Stimulated activated naive CD8-positive, alpha-beta T cell treated with anti-CD3 and anti-CD28 coated beads, Interleukin-15, amount 100 ng/mL, for 72 hours (primary cell): ENCODE measurements at places on chromosomes 16 and 17.
A peak's percentile ranks its signal among the peaks of the same experiment; 100 is the strongest.

GRCh38 chr17:81340607-81341515 is 45.8 kb upstream of the SLC38A10 start:
- no peak for DNase-seq

GRCh38 chr17:427327-427726 is 74.7 kb upstream of the RPH3AL start:
- no peak for DNase-seq

GRCh38 chr17:63223212-63223911 is 222.7 kb downstream of the CYB561 start:
- DNase-seq, result no peak

- DNase-seq, result no peak
Measured at GRCh38 chr17:28343491-28343932, 8.0 kb downstream of the TNFAIP1 start.

GRCh38 chr17:61786088-61786487 is 77.2 kb downstream of the BRIP1 start:
- no peak for DNase-seq

- no peak for DNase-seq
Measured at GRCh38 chr16:23682181-23682580, 3.5 kb downstream of the PLK1 start.

DNA sequence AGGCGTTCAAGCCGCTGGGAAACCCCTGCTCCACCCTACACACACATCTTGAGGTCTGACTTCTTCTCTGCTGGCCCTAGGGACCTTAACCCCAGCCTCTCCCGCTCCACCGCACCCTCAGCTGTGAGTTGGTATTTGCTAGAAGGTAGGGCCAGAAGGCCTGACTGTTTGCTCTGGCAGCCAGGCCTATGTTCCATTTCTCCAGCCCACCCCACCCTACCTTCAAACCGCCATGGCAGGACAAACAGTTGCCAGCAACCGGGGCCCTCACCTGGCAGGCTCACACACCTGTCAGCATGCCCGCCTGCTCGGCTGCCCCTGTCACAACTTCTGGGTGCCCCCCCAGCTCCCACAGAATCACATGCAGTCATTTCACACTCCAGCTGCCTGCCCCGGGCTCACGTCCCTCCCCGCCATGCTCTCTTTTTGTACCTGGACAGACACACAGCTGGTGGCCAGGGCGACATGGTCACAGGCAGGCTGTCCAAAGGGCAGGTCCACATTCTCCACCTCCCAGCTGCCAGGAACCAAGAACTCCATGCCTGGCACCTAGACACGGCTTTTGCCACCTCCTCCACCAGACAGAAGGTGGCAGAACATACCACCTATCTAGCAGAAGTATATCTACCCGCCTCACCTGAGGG is 2.6 kb upstream of the ATP2A3 start:
- no peak for DNase-seq

DNA sequence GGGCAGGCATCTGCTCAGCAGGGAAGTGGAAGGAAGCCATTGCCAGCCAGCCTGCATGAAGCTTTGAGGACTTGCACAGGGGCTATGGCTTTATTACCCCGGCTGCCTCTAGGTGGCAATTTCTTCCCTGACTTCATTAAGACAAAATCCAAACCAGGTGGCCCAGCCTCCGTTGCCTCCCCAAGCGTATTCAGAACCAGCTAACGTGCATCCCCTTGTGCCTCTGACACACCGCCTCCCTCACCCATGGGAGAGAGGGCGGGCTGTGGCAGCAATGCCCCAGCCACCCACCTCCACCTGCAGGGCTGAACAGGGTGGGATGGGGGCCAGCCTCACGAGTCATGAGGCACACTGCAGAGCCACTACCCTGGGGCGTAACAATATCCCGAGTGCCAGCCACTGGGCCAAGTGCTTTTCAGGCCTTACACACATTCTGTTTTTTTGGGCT is 6.8 kb downstream of the KIFC3 start:
- DNase-seq, result no peak

GRCh38 chr17:34556384-34556783 is 23.0 kb upstream of the TMEM132E start:
- DNase-seq, result no peak

GRCh38 chr16:24309258-24310142 is 53.4 kb downstream of the CACNG3 start:
- DNase-seq, result no peak

DNA sequence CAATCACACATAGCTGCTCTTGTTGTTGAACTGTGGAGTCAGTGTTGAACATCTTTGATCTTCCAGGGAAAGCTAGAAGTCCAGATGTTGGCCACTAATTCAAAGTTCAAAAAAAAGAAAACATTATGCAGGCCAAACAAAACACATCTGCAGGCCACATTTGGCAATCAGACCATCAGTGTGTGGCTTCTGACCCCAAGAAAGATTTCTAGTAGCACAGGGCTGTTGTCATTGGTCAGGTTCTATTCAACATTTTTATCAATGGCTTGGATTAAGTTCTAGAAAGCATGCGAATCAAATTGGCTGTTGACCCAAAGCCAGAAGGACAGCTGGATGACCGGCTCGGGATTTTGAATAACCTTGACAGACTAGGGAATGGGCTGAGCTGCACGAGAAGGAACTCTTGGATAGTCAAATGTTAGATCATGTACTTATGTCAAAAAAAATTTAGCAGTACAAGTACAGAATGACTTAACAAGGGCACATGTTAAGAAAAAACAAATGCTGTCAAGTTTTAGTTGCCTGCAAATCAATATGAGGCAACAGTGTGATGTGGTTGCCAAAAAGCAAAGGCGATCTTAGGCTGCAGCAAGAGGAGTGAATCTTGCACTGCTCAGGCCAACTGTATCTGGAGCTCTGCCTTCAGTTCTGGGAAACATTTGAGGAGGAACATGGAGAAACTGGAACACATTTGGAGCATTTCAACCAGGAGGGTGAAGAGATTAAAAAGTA is 187.6 kb downstream of the RGS9 start:
- no peak for DNase-seq

- no peak for DNase-seq
Measured at GRCh38 chr17:10036511-10037061, 131.5 kb upstream of the RCVRN start.

GRCh38 chr16:30416624-30417528 is 9.5 kb downstream of the ZNF771 start:
- no peak for DNase-seq

DNA sequence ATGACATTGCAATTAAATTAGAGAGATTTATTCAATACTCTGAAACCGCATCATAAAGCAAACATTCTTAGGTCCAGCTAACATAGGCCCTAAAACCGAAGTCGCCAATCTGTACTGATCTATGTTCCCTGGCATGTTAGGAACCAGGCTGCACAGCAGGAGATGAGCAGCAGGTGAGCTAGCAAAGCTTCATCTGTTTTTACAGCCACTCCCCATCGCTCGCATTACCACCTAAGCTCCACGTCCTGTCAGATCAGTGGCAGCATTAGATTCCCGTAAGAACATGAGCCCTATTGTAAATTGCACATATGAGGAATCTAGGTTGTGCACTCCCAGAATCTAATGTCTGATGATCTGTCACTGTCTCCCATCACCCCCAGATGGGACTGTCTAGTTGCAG is 91.5 kb downstream of the PARN start:
- no peak for DNase-seq

- DNase-seq, result peak; percentile 36
Measured at GRCh38 chr16:74107795-74108610, 188.6 kb upstream of the PSMD7 start.

- DNase-seq, result no peak
Measured at GRCh38 chr17:44084131-44084538, 13.6 kb downstream of the G6PC3 start.

DNA sequence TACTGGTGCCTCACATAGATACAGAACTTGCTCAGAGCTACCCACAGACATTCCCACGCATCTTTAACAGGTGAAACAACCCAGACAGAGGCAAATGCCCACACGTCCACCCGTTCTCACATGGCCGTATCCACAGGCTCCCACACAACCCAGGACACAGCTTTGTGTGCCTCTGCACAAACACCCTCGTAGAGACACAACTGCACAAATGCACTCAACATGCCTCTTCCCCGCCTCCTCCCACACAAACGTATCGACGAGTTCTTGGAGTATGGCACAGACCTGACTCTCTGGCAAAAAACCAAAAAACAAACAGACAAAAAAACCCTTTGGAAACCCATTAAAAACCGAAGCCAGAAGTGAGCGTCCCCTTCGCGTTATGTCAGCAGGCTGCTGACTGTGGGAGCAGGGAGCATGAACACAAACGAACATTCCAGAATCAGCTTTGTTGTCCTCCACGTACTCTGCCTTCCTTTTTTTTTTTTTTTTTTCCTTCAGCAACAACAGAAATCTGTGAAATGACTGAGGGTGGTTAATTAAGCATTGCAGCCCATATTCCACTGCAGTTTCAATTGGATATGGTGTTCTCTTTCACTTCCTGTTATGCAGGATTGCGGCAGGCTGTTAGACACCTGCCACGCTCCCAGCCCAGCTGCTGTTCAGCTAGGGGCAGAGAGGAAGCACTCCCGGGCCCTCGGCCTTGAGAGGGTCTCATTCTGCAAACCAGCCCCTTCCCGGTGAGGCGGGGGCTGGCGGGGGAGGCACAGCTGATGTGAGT is 313.7 kb downstream of the MAF start:
- DNase-seq, result peak; percentile 12

DNA sequence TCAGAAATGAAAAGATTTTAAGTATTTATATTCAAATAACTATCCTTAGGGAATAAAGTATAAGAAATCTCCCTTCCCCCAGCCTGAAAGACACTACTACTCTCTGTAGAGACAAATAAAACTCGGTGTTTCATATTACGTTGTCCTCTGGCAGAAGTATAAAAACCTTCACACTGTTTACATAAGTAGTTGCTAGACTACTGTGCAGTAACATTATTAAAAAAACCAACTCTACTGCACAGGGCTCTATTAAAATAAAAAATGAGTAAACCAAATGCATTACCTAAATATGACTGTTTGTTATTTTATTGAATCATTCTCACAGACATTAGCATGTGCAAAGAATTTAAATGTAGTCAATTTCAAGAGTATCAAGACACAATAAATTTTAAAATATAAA is 67.4 kb downstream of the MED13 start:
- no peak for DNase-seq

DNA sequence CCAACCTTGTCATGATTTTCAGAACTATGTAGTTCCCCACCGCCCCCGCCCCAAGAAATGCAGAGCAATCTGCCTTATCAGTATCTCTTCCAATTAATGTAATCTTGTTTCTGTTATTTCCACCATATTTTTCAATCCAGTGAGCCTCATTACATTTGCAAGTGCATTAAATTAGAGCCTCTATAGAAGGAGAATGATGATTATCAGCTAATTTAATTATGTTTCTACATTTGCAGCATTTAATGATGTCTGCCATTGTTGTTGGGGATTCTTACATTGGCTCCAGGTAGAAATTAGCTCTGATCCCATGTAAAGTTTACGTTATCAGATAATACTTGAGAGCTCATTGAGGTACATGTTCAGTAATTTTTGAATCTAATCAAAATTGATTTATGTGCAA is 707.0 kb upstream of the RBFOX1 start:
- DNase-seq, result no peak

DNA sequence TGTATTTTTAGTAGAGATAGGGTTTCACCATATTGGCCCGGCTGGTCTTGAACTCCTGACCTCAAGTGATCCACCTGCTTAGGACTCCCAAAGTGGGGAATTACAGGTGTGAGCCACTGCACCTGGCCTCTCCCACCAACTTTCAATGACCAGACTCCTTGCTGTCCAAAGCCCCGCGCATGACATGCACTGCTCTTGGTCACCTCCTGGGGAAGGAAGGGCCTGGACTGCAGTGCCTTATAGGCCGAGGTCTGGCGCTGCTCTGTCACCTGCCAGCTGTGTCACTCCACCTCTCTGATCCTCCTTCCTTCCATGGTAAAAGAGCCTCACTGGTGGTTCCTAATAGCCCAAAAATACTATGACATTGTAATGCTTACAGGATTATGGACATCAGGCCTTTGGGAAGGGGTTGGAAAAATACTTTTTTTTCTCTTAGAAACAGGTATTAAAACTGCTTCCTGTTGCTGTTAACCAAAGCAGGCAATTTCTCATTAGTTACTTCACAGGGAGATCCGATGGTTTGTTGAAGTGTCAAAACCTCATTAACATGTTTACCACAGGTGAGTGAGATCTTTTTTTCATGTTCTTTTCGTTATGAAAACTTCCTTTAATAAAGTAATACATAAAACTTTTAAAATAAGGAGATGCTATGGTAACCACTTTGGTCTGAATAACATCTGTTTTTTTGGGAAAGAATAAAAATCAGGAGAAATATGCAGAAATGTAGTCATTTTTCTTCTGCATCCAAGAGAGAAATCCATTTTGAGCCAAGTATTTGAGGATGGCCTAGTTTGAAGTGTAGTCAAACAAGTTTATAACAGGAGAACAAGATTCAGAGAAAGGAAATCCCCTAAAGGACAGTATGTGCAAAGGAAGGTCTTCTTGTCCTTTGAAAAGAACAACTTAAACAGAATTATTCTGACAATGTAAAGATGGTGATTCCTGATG is 35.5 kb downstream of the GRB7 start:
- no peak for DNase-seq

- DNase-seq, result peak; percentile 22
Measured at GRCh38 chr17:8038954-8039610, at the start of gene ALOX15B. Gene ALOX15B, plus strand, starts transcription at chr17:8039059. Its CDS starts 97 bp downstream, at chr17:8039156.

GRCh38 chr16:50377001-50377400 is 8.2 kb upstream of the BRD7 start:
- DNase-seq, result no peak

DNA sequence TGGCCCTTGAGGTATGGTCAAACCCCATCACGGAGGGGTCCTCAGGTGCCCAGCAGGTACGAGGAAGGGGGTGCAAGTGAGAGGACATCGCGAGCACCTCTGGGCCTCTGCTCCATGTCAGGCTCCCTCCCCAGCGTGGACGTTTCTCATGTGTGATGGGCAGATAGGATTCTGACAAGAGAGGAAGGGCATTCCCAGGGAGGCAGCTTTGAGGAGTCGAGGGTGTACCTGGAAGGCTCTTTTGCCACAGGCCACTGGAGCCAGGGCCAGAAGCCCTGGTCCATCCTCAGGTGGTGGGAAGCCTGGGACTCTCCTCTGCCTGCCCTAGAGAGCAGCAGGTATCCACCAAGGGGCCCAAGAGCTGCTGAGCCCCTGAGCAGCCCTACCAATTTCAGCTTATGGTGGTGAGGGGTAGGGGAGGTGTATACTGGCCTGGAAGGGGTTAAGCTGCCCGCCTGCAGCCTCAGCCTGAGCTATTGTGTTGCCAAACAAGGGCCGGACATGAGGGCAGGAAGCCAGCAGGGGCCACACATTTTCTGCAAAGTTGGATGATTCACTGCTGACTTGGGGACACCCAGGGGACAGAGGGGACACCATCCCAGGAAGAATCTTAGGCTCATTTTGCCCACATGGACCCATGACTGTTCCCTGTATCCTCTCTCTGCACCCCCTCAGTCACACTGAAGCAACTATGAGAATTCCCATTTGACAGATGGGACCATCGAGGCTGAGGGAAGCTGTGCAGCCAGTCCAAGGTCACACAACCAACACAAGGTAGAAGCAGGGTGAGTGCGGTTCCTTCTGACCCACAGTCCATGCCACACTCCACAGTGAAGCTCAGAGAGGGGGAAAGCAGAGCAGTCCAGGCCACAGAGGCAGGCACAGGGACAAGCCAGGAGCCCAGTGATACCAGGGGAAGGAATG is 1.7 kb downstream of the CDH5 start:
- DNase-seq, result no peak

GRCh38 chr17:8224891-8225812 is 14.8 kb upstream of the AURKB start:
- DNase-seq, result no peak
